Activated CD4-positive, alpha-beta memory T cell treated with anti-CD3 and anti-CD28 coated beads, Interleukin-2, amount 10 ng/mL, durations not matched to agents 7 days and 5 days (primary cell): ENCODE measurements at places on chromosomes 12 and 14.

DNA sequence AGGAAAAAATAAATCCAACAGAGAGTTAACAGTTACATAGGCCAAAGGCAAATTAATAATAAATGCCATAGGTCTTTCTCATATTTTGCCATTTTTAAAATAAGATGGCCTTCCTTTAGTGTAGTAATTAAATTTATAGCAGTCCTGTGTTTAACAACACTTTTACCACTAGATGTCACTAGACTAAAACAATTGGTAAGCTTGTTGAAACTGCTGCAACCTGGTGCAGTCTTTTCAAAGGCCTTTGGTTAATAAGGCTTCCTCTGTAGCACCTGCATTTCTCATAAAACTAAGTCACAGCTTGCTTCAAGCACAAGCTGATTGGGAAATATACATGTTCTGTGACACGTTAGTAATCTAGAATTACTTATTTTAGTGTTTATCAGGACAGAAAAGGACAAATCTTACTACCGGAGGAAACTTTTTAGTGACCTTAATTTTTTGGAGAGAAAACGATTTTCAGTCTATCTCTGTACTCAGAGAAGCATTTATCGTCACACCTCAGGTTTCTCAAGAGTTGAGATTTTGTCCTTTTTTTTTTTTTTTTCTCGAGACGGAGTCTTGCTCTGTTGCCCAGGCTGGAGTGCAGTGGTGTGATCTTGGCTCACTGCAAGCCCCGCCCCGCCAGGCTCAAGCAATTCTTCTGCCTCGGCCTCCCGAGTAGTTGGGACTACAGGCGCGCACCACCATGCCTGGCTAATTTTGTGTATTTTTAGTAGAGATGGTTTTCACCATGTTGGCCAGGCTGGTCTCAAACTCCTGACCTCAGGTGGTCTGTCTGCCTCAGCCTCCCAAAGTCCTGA lies 20.0 kb downstream of the BORCS5 start:
- DNase-seq = no peak

- DNase-seq = no peak
Measured at GRCh38 chr14:55188686-55189295, 2.6 kb downstream of the DLGAP5 start.

DNA sequence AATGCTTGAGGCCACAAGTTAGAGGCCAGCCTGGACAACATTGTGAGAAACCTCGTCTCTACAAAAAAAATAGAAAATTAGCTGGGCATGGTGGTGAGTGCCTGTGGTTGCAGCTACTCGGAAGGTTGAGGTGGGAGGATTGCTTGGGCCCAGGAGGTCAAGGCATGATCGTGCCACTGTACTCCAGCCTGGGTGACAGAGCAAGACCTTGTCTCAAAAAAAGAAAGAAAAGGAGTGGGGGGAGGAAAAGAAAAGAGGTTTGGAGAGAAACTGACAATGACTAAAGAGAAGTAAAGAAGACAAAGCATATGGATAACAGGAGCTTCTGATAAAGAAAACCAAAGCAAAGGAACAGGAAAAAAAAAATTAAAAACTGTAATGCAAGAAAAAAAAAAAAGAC lies 37.4 kb upstream of the SELPLG start:
- no peak for DNase-seq

- DNase-seq = no peak
Measured at GRCh38 chr12:19574601-19575000, 135.3 kb downstream of the AEBP2 start.
